ENCODE measurements at places on chromosomes 12 and 14.
A peak's percentile ranks its signal among the peaks of the same experiment; 100 is the strongest.

GRCh38 chr12:57272337-57273151 is 21.6 kb upstream of the STAC3 start:
- DNase-seq, result no peak

DNA sequence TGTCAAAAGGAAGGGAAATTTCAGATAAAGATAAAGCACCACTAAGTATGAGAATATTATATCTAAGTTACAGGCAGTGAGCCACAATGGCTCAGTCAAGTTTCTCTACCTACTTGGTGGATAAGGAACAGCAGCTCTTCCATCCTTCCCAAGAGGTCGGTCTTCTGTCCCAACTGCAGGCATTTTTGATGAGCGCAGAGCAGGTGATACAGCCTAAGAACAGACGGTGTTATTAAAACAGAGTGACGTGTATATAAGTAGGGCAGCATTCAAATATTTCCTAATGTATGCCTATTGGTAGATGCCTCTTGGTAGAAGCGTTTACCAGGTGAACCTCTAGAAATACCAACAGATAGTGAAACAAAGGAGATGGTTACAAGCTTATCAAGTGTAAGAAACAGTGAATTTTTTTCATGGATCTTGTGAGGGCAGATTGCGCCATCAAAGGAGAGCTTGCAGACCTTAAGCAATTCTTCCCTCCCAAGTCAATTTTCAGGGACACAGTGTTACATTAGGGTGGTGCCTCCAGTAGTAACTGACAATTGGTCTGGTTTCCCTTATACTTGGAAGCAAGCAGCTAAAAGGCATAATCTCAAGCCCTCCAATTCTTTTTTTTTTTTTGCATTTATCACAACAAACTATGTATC is 274.5 kb downstream of the MED13L start:
- no peak for DNase-seq

DNA sequence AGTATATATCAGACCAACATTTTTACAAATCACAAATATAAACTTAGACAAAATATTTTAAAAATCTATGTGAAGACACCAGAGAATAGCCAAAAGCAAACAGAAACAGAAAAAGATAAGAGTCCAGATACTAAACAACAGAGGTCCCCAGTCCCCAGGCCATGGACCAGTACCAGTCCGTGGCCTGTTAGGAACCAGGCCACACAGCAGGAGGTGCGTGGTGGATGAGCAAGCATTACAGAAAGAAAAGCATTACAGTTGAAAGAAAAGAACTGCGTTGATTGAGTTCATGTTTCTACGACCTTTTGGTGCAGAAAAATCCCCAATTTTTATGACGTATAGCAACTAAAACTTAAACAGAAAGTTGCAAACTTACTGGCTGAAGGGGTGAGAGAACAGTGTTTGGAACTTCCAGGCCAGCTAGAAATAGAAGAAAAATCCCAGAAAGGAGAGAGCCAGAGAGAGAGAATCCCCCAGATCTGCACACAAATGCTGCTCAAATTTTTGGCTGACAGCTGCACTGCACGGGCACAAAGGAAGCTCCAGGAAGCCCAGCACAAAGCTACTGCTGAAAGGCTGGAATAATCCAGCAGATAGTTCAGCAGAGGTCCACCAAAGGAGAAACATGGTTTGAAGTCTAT is 159.6 kb upstream of the C14orf180 start:
- DNase-seq, result no peak

DNA sequence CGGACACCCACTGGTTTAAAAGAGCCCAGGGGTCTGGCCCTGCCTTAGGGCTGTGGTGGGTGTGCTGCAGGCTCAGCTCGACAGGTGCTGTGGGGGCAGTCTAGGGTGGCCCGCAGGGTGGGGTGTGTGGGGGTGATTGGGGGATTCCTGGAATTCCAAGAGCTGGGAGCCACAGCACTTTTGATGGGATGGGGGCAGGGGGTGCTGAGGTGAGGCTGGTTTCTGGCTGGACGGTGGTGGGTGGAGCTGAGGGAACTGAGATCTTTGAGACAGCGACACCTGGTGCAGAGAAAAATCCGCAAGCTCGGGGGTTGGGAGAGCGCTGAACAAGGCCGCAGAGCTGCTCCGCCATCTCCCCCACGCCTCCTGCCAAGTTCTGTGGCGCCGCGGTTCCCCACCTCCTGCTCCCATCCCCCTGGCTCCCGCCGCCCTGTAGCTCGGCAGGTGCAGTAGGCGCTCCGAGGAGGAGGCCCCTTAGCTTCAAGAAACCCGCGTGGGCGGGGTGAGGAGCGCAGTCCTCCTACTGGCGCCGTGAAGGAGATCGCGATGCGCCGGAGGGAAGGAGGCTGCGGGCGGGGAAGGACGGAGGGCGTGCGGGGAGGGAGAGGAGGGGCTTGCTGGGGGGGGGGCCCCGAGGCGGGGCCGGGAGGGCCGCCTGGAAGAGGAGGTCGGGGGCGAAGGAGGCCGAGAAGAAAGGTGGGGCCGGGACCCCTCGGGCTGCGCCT is 1.3 kb upstream of the TEDC1 start:
- peak; percentile 74 for DNase-seq

DNA sequence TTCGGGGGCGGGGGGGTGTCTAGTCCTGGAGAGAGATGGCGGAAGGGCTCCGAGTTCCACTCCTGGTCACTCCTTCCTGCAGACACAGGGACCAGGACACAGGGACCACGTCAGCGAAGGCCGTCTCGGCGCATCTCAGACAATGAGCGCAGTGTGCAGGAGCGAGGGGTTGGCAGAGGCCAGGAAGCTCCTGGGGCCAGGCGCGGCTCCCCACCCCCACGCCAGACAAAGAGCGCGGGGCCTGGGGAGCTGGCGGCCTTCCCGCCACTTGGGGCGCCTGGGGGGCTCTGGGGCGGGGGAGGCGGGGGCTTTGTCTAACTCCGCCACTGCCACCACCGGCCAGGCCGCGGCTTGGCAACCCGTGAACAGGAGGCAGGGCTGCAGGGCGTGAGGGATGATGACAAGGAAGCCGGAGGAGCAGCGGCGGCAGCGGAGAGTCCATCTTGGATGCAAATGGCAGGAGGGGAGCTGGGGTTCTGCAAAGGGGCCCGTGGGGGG is 2.2 kb downstream of the CDK2AP1 start:
- DNase-seq, result peak; percentile 9

- peak; percentile 100 for DNase-seq
Measured at GRCh38 chr12:123232807-123233504, at the start of the genes MPHOSPH9 and MTRFR. Gene MPHOSPH9 (minus strand): TSS chr12:123233141. CDS start chr12:123230364, 2,777 bp downstream. Gene MTRFR (plus strand): TSS chr12:123233436. CDS start chr12:123253675, 20,239 bp downstream.

DNA sequence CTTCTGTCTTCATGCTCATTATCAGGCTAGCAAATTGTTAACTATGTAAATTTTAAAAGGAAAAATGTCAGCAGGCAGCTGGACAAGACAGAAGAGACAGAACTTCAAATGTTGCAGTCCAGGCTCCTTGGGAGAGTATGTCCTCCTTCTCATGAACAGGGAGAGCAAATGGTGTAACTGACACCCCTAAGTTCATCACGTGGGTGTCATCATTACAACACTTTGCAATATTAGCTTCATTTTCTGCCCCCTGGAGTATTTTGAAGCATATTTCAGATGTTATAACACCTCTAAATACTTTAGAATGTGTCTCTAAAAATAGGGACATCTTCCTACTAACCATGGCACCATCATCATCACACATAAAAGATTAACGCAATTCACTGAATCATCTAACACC is 62.1 kb downstream of the ZNF664 start:
- peak; percentile 7 for DNase-seq

GRCh38 chr14:81311141-81311540 is 89.0 kb downstream of the STON2 start:
- DNase-seq, result no peak

- DNase-seq, result peak; percentile 53
Measured at GRCh38 chr12:132327336-132328171, 1.8 kb downstream of the GALNT9 start.

GRCh38 chr14:56339855-56340701 is 221.9 kb downstream of the PELI2 start:
- DNase-seq, result peak; percentile 95

DNA sequence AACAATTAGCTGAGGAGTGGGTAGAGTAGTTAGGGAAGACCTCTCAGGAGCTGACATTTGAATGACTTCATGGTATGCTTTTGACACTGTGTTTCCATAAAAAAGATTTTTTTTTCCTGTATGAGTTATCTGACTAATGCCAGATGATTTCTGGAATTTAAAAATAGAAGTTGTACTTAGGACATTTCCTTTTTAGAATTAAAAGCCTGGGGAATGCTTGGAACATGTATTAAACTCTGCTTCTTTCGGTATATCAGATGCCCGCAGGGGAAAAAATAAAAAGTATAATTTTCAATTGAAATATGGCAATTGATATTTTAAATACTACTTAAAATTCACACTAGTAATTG is 41.1 kb downstream of the BRMS1L start:
- no peak for DNase-seq

- no peak for DNase-seq
Measured at GRCh38 chr12:101838628-101839323, 8.0 kb upstream of the GNPTAB start.

- no peak for DNase-seq
Measured at GRCh38 chr14:64550621-64551333, 1.0 kb downstream of the PPP1R36 start.

- no peak for DNase-seq
Measured at GRCh38 chr12:27709932-27710591, 570 bp upstream of the MRPS35 start.

- DNase-seq, result no peak
Measured at GRCh38 chr12:119808441-119808840, 68.7 kb downstream of the CIT start.

- DNase-seq, result no peak
Measured at GRCh38 chr12:15389561-15389960, 67.3 kb downstream of the PTPRO start.

DNA sequence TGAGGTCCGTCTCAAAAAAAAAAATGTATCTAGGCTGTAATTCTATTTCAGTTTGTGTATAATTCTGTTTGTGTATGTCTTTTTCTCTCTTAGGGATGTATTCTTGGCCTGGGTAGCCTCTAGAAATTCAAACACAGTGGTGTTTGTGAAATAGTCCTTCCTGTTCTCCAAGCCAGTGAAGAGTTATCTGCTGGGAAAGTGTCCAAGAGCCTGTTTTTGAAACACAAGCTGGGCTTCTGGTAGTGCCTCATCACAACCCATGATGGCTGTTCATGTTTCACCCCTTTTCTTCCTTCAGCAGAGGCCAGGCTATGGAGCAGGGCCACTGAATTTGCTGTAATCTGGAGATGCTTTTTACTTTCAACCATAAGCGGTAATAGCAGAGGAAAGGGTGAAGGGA is 14.7 kb downstream of the METTL3 start:
- DNase-seq, result no peak

GRCh38 chr14:55121628-55122439 is 7.2 kb upstream of the LGALS3 start:
- no peak for DNase-seq

GRCh38 chr12:79547735-79548609 is 142.8 kb downstream of the PAWR start:
- DNase-seq, result no peak

DNA sequence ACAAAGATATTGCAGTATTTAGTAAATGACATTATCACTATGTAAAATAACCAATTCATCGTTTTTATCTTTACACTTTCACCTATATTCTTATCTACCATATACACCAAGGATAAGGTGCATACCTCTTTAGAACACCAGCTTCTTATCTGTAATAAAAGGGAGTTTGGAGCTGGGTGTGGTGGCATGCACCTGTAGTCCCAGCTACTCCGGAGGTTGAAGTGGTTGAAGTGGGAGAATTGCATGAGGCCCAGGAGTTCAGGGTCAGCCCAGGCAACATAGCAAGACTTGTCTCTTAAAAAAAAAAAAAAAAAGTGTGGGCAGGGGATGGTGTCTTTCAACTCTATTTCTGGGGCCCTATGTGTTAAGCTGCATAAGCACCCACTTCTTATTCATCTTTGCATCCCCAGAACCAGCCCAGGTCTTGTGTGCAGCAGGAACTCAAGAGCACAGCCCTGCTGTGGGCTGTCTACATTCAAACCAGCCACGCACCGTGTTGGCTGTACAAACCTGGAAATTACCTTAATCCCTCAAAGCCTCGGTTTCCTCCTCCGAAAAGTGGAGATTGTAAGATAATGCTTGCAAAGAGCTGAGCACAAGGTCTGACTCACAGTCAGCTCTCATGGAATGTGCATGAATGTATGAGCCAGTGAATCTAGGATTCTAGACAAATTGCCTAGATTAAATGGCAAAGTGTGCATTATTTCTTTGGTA is 256.6 kb upstream of the FOXN3 start:
- no peak for DNase-seq

DNA sequence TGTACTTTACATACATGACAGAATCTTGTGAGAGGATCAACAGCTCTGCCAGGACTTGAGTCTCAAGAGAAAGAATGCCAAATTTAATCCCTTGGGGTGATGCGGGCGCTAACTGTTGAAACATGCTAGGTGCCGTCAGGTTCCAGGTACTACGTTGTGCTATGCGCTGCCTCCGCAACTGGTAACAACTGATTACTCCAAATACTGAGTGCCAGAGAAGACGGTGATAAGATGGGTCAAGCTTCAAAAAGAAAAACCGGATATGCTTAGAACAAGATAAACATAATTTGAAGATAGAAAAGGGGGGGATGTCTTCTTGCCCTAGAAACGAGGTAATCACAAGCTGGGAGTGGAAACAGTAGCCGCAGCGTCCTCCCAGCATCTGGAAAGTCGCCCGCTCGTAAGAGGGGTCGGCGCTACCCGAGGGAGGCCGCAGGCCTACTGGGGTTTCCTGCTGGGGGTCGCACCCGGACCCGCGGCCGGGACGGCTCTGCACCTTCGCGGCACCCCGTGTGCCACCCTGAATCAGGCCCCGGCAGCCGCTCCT is 678 bp downstream of the ZBTB25 start:
- no peak for DNase-seq

GRCh38 chr14:92654239-92654901 is 94.1 kb downstream of the LGMN start:
- DNase-seq, result no peak

DNA sequence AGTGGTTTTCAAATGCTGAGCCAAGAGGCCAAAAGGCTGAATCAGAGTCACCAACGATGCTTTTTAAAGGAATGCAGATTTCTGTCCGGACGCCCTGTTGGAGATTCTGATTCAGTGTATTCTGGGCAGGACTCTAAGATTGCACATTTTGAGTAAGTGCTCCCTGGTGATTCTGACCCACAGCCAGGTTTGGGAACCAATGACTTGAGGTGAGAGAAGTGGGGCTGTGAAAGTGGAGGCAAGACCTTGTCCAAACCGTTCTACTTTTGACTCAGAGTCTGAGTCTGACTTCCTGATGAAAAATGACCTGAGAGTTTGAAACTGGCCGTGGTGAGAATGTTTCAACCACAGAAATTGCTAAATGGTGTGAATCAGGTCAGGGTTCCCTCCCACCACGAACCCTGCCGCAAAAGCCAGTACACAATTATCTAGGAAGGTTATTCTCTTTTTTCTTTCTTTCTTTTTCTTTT is 90.2 kb downstream of the NTN4 start:
- peak; percentile 41 for DNase-seq

GRCh38 chr12:14257734-14258574 is 107.5 kb upstream of the ATF7IP start:
- peak; percentile 95 for DNase-seq
